ENCODE measurements at places on chromosomes 16 and 17.

DNA sequence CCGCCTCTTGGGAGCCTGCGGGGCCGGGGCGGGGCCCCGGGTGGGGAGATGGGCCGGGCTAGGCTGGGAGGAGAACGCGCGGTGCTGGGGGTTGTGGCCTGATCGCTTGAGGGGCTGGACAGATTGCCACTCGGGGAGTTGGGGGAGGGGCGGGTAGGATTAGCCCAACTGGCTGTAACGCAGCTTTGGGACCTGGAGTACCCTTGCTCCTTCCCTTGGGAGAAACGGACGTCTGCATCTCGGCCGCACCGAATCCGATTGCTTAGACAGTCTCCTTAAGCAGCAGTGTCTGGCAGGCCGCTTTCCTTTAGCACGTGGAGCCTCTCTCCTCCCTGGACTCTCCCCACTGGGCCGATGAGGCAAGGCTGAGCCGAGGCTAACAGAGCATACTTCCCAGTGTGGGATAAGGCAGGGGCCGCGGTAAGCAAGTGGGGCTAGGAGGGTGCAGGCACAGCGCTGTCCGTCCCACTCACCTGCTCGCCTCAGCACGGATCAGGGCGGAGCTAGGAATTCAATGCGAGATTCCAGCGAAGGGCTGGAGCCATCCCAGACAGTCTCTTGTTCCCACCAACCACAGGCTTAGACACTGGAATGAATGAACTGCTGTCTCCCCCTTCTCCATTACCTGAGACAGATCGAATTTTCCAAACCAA lies 540 bp upstream of the ACLY start:
- DNase-seq: no peak

GRCh38 chr17:59221159-59221847 lies 992 bp downstream of the GDPD1 start:
- no peak for DNase-seq

DNA sequence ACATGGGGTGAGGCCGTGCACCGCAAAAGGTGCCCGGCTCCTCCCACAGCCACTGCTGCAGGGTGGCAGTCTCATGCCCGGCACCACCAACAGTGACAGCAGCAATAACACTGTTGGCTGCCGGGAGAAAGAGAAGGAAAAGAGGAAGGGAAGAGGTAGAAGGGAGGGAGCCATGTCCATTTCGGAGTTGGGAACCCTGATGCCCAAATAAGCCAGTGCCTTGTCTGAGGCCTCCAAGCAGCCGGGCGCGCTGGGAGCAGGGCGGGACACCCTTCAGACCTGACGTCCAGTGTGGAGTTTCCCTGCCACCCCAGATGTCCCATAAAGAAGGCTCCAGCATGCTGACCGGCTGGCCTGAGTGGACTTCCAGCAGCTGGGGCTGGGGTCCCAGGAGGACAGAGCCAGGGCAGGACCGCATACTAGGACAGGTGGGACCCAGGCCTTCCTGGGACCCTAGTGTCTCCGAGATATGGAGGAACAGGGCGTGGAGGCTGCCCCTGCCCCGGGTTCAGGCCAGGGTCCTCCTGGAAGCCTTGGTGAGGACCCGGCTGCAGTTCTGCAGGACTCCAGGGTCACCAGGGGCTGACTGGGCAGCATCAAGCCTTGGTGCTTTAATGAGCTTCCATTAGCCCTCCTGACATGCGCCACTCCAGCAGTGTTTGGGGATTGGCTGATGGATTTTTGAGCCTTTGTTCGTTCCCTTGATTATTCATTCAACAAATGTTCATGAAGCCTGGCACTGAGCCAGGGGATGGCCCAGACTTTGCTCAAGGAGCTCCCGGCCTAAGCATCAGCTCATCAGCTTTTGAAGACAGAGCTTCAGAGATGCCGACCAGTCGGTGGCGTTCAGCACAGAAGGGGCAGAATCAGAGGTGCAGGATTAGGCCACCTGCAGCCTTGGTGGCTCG lies 223.6 kb upstream of the CIBAR2 start:
- no peak for DNase-seq

DNA sequence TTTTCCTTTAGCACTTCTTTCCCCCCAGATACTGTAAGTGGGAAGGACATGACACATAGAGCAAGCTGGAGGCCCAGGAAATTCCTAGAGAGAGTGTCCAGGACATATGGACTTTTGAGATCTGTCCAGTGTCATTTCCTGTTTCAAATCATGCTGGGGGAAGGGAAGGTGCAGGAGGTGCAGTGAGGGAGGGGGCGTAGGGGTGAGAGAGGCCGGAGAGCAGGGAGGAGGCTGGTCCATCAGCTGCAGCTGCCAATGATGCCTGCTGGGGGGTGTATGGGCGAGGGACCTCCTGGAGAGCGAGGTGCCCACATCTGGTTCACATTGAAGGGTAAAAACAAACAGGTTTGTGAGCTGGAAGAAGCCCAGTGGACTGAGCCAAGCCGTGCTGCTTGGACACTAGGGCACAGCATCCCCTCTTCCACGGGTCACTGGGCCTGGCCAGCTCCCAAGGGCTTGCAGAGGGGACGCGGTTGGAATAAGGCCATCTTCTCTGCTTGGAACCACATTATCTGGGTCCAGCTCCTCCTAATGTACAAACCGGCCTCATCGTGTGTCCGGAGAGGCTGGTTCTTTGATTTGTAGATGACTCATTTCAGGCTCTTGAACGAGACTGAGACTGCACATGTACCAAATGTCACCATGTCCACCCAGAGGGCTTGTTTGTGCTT lies 70.4 kb upstream of the SMURF2 start:
- no peak for DNase-seq

- no peak for DNase-seq
Observed at GRCh38 chr17:60712675-60713074, 35.0 kb downstream of the BCAS3 start.

DNA sequence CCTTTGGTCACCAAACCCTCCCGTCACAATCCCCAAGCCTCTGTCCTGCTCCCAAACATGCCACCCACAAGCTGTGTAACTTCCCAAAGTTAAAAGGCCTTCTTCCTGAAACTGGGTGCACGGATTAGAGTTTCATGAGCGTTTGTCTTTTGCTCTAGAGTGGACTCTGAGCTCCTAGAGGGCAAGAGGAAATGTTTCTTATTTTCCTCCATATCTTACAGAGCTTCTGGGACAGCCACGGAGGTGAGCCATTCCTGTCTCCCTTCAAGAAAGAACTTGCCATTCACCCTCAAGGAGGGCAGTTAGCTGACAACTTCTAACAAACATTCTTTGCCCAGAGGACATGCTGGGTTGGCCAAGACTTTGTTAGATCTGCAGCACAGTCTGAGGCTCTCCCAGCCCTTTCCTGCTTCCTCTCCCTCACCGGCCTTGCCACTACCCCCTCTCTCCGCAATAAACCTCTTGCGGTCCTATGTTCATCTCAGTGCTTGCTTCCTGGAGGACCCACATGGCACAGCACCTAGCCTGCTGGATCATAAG lies 2.6 kb upstream of the MYCBPAP start:
- DNase-seq: no peak

DNA sequence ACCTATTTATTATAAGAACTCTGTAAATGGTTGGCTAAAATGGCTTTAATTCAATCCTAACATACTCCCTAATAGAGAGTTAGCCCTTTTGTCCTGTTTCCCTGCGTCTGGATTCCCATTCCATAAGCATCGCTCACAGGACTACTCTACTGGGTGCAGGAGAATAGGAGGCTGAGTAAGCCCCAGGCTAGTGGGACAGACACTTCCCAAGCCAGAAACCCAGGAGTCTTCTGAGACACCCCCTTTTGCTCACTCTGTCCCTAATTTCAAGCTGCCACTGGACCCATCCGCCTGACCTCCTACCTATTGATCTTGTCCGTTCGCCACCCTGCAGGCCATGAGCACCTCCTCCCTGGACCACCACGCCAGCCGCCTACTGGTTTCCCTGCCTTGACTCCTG lies 16.7 kb upstream of the TOB1 start:
- DNase-seq: no peak

- no peak for DNase-seq
Observed at GRCh38 chr16:87687126-87687910, 78.5 kb downstream of the KLHDC4 start.

DNA sequence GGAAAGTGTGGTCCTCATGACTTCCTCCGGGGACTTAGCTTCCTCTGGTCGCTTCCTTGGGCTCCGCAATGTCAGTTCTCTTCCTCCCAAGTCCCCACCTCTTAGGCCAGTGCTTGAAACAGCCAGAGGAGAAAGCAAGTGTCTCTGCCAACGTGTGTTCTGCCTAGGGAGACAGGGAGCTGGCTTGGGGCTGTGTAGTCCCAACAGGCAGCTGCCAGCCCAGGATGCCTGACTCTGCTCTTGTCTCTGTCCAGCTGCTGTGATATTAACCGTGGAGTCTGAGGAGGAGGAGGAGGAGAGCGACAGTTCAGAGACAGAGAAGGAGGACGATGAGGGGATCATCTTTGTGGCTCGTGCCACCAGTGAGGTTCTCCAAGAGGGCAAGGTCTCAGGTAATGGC lies 13.5 kb upstream of the PLEKHG4 start:
- no peak for DNase-seq

- no peak for DNase-seq
Observed at GRCh38 chr17:31580706-31581490, 189.4 kb downstream of the RAB11FIP4 start.

DNA sequence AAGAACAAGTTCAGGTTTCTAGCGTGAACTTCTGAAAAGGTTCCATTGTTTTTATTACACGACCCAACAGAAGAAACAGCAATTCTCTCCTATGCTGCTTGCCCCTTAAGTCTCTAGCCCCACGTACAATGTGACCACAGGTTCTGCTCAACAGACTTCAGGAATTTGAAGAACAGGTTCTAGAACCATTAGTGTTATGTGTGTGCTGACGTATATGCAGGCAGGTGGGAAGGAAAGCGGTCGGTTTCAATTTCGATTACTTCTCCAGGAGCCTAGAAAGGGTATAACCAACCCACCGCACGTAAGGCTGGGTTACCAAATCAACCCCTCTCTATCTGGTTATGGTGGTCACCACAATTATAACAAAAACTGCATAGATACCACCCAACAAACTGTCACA lies 39.4 kb downstream of the XPO6 start:
- no peak for DNase-seq

DNA sequence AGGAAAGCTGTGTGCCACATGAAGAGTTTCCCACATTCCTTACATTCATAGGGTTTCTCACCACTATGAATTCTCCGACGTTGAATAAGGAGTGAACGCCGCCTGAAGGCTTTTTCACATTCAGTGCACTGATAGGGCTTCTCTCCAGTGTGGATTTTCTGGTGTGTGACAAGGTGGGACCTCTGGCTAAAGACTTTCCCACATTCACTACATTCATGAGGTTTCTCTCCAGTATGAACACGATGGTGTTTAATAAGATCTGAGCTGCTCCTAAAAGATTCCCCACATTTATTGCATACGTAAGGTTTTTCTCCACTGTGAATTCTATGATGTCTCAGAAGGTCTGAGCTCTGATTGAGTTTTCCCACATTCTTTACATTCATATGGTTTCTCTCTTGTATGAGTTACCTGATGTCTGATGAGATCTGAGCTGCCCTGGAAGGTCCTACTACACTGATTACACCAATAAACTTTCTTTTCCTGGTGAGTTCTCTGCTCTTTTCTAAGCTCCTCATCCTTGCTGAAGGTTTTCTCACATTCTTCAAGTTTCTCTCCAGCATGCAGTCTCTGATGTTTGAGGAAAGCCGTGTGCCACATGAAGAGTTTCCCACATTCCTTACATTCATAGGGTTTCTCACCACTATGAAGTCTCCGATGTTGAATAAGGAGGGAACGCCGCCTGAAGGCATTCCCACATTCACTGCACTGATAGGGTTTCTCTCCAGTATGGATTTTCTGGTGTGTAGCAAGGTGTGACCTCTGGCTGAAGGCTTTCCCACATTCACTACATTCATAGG lies 10.0 kb downstream of the ZNF594 start:
- DNase-seq: no peak

DNA sequence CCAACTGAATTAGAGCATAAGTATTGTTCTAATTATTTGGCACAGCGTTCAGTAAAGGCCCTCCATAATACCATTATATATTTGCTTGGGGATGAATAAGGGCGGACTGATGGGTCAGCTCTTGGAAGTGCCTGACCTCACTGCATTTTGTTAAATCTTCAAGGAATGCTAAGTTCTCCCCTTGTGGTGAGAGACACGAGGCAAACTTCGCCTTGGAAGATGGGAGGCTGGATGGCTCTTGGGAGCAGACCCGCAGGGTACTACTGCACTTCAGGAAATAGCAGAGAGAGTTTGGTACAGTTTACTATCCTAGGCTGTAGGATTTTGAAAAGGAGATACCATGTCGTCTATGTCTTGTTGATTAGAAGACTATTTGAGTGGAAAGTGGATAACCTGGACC lies 87.0 kb upstream of the RPRML start:
- DNase-seq: no peak

- no peak for DNase-seq
Observed at GRCh38 chr16:71407731-71408130, 34.1 kb downstream of the TLE7 start.

DNA sequence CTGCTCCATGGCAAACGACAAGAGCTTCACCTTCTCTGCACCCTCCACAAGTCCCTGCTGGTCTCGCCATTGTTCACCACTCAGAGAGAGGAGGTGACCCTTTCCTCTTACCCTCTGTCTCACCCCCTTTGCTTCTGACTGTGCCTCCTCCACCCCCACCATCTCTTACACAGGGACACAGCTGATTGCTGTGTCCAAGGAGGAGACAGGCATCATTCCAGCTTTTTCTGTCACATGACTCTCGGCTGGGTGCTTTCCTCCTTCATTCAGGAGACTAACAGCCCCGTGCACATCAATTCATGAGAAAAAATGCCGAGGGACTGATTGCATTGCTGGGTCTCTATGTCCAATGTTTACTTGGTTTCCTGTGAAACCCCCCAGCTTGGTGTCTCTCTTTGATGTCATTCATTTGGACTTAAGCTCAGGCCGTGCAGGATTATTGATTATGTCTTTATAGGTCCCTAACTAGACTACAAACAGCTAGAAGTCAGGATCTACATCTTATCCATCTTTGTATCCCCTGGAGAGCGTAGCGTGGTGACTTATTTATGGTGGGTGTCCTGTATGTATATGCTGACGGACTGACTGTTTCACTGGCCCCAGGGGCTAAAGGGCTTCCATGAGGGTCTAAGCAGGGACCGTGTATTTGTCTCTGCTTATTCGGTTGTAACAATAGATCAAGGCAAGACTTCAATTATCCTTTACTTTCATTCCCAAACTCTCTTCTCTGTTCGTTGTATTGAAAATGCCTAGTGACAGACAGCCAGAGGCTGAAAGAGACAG lies 82.2 kb upstream of the CDH13 start:
- DNase-seq: no peak

DNA sequence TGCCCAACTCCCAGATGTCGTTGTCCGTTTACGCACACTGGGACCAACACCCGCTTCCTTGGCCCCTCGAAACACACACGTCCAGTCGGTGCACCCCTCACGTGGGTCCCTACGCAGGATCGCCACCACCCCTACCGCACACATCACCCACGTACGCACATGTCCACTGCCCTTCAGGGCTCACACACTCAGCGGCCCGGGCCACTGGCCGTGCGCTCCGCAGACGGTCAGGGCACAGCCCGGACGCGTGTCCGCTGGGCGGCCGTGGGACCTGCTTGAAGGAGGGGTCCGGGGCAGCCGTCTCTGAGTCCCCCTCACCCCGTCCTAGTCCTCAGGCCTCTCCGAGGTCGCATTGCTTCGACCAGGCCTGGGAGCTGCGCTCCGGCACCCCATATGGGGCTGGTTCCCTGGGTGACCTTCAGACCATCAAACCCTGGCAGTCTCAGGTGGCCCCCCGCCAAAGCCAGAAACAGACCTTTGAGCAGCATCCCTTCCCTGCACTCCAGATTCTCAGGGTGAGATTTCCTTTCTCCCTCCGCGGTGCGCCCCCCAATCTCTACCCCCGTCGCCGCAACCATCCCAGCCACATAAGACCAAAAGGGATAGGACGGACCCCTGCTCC lies 914 bp upstream of the GPRC5B start:
- DNase-seq: no peak

GRCh38 chr17:80624864-80625263 lies 80.2 kb downstream of the RPTOR start:
- no peak for DNase-seq
